Fibroblast of the aortic adventitia (primary cell): ENCODE measurements at places on chromosomes 13 and 19.

- DNase-seq: no peak
These were observed 129.7 kb downstream of the KDM4B start for GRCh38 chr19:5098646-5099045.

- DNase-seq: no peak
These were observed 72.3 kb downstream of the COL4A2 start for GRCh38 chr13:110379358-110379757.

- DNase-seq: peak; percentile 49
These were observed 17.0 kb upstream of the TMEM255B start for GRCh38 chr13:113742000-113742441.

- DNase-seq: no peak
These were observed 1386.8 kb downstream of the PCDH9 start for GRCh38 chr13:65843314-65843731.

- DNase-seq: no peak
These were observed 23.2 kb downstream of the EGLN2 start for GRCh38 chr19:40822161-40822560.

DNA sequence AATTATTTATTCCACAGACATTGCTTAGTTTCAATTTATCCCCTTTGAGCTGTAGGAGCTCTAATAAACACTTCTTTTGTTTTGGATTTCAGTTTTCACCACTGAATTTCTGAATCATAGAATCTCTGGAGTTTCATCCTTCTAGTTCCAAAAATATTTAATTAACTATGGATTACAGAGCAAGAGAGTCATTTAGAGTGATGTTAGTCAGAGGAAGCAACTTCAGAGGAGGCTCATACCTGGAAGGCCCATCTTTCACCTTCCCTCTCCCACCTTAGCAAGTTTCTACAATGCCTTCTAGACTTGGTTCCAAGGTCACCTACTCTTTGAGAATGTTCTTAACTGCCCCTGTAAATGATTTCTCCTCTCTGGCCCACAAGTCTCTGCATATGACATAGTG is 353.2 kb downstream of the SPRY2 start:
- DNase-seq: no peak

DNA sequence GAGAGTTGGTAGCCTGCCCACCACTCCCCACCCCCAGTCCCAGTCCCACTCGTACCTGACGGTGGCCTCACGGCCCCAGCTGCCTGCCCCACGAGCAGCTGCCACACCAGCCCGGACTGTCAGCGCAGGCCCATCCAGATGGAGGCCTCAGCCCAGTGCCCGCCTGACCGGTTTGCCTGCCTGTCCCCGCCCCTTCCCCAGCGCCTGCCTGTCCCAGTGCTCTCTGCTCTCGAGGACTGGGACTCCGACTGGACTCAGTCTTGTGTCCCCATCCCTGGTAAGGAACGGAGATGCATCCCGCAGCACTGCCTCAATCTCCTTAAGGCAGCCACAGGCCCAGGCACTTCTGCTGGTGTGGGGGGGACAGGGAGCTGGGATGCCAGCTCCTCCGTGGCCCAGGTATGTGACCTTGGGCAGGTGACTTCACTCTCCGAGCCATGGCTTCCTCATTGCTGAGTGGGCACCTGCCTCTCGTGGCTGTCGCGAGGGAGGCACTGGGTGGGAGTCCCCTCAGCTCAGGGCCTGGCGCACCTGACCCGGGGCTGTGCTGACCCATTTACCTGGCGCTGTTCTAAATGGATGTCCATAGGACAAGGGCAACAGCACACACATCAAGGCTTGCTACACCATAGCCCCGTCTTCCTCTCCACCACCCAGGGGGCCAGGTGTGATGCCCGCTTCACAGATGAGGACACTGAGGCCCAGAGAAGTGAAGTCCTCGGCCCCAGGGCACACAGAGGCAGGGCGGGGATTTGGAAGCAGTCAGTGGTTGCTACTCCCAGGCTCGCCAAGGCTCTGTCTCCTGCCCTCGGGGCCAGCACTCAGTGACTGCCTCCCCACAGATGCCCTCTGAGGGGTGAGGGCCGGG is at the start of gene NKPD1:
Gene NKPD1 (minus strand): TSS at position 113 of the 868 bp plus-strand sequence. CDS start 832 bp downstream, outside the sequence.
- DNase-seq: no peak

DNA sequence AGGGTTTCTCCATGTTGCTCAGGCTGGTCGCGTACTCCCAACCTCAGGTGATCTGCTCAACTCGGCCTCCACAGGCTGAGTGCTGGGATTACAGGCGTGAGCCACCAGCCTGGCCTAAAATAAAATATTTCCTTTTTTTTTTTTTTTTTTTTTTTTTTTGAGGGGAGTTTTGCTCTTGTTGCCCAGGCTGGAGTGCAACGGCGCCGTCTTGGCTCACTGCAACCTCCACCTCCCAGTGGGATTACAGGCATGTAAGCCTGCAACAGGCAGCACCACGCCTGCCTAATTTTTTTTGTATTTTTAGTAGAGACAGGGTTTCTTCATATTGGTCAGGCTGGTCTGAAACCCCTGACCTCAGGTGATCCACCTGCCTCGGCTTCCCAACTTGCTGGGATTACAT is 4.9 kb downstream of the ZNF506 start:
- no peak for DNase-seq

- peak; percentile 40 for DNase-seq
These were observed 32.5 kb upstream of the KATNAL1 start for GRCh38 chr13:30339738-30340330.

DNA sequence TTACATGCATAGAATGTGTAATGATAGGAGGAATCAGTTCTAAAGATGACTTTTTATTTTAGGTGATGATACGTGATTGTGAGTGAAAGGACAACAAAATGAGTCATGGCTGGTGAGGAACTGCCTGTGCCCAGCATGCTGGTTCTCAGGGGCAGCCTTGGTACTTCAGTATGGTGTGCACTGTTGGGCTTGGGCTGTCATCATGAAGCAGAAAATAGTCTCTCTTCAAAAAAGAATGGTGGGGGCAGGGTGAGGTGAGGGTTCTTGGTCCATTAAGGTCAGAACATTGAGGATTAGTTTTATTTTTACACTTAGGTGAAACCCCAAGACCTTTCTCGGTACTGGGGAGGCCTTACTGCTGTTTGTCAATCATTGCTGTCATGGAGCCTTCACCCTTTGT is 309.5 kb downstream of the MTUS2 start:
- no peak for DNase-seq

GRCh38 chr19:10915130-10916091 is 13.0 kb downstream of the YIPF2 start:
- peak; percentile 68 for DNase-seq

GRCh38 chr13:43206838-43207237 is 183.5 kb downstream of the DNAJC15 start:
- DNase-seq: peak; percentile 8

DNA sequence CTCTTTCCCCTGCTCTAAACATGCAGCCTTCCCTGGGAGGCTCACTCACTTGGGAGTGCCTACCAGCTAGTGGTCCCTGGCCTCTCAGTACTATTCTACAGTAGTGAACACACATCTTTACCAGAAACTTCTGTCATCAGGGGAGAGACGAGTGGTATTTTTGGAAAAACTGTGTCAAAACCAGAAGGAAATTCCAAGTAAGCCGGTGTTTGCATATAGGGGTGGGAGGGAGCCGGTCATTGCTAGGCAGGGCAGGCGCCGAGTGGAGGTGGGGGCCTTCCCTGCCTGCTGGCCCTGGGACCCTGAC is 7.0 kb downstream of the RPS9 start:
- DNase-seq: no peak
